ENCODE measurements at places on chromosomes 7 and 10. TPM values are rescaled to one million over a fixed set of nuclear protein-coding genes. Genes with fewer than 3 reads are reported as not detected.

The TUBAL3 gene
- total RNA-seq: not detected

The ITGA8 gene
- 221 TPM for total RNA-seq

The C7orf57 gene
- not detected for total RNA-seq

The AKR1D1 gene
- total RNA-seq: not detected

The ASIC3 gene
- 1.4 TPM for total RNA-seq

The SVOPL gene
- not detected for total RNA-seq

The HYAL4 gene
- total RNA-seq: not detected
